M059J (cell line): ENCODE measurements at places on chromosomes 2 and 18.

- no peak for DNase-seq
These were observed 1341.5 kb upstream of the ACVR2A start for GRCh38 chr2:146503366-146503765.

DNA sequence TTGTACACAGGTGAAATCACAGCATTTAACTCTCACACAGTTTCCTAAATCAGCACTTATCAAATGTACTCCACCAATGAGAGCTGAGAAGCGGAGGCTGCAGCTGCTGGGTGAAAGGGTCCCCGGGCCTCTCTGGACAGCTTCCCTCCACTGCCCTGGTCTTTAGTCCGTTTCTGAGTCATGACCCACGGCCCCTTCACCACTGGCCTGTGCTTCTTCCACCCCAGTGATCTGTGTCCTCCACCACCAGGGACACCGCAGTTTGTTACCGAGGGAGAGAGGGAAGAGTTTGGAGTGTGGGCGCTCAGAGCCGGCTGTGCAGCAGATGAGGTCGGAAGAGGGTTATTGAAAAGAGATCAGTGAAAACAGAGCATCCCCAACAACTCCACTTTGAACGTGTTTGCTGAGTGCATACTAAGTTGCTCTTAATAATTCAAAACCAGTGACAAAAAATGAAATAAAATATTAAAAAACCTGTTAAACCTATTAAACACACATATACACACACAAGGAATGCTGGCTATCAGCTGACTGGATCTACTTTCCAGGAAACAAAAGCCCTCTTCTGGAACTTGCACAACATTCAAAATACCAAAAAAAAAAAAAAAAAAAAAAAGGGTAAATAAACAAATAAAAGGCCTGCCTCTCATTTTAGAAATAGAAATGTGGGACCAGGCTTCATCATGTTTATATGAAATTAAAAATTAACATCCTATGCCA is 54.1 kb downstream of the PXDN start:
- DNase-seq: no peak

DNA sequence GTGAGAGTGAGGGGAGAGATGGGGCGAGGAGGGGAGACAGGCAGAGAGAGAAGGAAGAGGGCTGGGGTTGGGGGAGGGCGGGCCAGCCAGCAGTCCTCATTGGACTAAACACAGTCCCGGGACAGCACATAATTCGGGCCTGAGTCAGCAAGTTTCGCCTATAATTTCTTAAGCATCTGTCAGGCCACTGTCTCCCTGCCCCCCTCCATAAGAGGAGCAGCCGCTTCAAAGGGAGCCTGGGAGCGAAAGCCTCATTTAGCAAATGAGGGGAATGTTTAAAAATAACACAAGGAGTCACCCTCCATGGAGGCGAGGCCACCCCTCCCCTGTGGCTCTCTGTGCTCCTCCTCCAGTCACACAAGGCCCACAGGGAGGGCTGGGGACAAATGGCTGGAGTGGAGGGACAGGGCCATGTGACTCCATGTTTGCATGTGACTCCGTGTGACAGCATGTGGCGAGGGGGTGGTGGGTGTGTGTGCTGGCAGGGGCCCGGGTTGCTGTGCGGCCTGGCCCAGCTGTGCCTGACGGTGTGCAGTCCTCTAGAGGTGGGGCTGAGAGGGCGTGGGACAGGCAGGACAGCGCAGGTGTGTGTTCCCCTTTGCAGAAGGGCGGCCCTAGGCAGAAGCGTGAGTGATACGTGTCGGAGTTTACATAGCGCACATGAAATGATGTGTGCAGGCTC is 162.4 kb downstream of the CELF4 start:
- DNase-seq: peak; percentile 96

DNA sequence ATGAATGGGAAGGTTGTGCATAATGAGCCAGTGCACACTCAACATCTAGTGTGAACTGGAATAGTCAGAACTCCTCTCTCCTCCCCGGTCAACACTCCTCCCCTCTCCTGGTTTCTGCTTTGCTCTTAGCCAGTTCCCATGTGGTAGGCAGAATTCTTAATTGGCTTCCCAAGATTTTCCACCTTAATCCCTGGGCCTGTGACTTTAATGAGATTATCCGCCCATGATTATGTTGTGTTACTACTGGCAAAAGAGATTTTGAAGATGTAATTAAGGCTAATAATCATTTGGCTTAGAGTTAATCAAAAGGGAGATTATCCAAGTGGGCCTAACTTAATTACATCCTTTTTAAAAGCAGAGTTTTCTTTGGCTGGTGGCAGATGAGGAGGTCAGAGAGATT is 34.2 kb upstream of the REV1 start:
- DNase-seq: no peak

GRCh38 chr2:56197816-56198215 is 14.0 kb downstream of the CCDC85A start:
- no peak for DNase-seq

DNA sequence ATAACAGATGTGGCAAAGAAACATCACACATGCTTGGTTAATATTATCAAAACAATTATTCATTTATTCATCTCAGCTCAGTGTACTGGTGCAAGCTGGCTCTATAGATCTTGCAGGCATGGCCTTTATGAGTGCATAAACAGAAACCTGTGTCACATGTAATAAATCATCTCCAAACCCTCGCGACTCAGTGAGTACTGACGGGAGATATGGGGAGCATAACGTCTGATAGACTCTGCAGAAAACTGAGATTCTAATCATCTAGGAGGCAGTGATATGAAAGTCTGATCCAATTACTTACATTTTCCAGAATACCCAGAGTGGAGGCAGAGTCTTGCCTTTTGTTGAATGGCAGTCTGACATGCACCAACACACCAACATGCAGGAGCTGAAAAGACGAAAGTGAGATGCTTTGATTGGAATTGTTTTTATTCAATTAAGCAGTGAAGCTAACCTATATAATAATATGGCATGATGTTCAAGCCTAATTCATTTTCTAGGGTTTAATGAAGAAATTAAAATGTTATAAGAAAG is 416.8 kb downstream of the RNF144A start:
- DNase-seq: no peak

DNA sequence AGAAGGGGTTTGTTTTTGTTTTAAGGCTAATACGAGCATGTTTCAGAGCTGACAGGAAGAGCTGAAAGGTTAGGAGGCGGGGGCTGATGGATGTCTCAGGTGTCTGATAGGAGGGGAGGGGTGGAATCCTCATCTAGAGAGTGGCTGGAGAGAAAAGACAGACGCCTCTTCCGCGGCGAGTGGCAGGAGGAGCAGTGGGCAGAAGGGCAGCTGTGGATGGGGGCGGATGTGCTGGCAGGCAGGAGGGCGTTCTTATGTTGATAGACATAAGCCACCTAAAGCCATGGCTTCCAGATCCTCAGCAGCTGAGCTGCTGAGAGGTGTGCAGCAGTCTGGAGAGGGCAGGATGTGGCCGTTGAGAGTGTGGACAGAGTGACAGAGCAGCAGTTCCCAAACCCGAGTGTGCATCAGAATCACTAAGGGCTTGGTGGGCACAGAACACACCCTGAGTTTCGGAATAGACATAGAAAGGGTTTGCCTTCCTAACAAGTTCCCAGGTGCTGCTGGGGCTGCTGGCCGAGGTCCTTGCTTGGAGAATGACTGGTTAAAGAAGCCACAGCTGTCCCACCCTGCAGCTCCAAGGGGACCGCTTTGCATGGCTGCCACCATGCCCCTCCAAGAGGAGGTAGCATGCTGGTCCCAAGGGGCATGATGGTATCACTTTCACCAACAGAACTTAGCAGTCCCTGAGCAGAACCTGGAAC is 3.0 kb upstream of the ITM2C start:
- DNase-seq: no peak

DNA sequence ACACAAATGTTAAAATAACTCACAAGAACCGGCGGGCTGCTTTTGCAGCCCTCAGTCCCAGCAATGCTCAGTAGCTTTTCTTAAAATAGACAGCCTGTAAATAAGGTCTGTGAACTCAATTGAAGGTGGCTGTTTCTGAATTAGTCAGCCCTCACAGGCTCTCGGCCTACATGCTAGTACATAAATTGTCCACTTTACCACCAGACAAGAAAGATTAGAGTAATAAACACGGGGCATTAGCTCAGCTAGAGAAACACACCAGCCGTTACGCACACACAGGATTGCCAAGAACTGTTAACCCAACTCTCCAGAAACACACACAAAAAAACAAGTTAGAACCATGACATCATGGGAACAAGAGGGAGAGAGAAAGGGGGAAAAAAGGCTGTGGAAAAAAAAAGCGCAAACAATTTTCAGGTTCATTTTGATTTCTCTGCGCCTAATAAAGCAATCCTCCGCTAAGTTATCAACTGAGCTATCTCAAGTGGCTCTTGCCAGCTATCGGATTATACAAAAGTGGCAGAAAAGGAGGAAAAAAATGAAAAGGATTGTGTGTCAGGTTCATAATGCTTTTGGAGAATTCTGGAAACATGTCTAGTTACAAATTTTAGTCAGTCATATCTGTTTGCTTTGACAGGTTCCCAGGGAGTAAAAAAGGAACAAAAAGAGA is 89.1 kb downstream of the ZEB2 start:
- no peak for DNase-seq

- peak; percentile 25 for DNase-seq
These were observed 46.6 kb downstream of the THUMPD2 start for GRCh38 chr2:39732482-39732881.

DNA sequence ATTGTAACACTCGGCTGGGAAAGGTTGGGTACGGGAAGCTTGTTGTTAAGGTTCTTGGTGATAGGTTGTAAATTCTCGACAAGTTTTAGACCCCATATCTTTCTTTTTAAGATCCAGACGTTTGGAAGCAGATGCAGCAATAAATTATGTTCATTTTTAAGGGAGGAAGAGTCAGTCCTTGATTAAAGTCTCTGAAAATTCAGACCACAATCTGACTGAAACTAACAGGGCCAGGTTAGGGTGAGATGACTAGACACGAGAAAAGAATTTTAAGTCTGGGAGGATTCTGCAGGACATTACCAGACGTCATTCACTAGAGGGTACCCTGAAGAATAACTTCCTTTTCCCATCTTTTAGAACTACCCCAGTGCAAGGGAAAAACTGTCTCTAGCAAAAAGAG is 16.1 kb downstream of the WIPF1 start:
- DNase-seq: no peak

DNA sequence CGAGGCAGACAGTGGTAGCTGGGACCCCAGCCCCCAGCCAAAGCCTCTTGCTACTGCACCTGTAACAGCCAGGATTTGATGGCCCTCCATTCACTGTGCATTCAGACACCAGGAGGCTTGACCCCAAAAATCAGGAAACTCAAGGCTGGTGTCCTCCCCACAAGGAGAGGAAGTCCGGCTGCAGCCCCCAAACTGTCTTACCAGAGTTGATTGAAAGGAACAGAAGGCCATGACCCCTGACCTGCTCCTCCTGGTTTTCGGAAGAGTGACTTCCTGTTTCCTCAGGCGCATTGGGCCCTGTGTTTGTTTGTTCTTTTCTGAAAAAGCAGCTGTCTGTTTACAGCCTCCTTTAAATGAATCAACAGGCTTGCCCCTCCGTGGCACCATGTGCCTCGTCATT is 111.6 kb downstream of the RNF144A start:
- DNase-seq: no peak

GRCh38 chr2:8171608-8172007 is 510.2 kb upstream of the ID2 start:
- no peak for DNase-seq

- DNase-seq: no peak
These were observed 18.7 kb downstream of the SS18 start for GRCh38 chr18:26071725-26072124.

GRCh38 chr2:132668987-132669907 is 758 bp downstream of the LYPD1 start:
- DNase-seq: peak; percentile 47

- DNase-seq: peak; percentile 81
These were observed 1.7 kb downstream of the ROCK2 start for GRCh38 chr2:11342551-11343367.

DNA sequence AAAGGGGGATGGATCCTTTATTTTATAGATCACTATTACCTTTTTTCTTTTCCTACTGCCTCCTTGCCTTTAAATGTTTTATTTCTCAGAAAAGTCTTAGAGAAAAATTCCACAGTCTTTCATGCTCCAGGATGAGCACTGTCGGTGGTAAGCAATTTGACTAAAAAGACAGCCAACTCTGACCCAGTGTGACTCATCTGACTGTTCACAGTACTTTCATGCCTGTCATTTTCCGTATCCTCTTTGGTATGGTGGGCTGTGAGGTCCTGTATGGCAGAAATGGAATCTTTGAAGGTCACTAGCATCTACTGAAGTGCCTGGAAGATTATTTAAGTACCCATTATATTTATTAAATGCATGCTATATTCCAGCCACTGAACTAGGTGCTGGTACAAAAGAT is 2.1 kb upstream of the RFTN2 start:
- peak; percentile 5 for DNase-seq

DNA sequence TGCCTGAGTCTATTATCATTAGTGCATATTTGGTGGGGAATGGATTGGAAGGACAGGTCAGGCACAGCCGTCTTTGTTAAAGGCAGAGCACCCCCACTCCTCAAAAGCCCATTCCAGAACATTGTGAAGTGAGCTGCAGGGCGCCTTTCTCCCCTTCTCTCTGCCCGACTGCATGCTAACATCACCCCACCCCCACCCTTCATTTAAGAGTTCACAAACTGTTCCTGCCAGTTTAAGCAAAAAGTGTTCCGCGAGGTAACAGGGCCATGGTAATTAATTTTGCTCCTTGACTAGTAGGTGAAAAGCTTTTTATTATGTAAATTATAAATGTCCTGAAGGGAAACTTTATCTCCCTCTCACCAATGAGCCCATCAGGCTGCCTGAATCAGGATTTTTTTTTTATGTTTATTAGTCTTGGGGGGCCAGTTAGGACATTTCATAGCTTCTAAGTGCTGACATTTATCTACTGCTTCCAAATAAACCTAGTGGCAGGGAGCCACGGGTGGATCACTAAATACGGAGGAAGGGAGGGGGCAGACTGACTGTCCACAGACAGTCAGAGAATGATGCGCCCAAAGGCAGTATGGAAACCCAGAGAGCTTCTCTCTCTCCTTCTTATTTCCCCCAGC is 99.4 kb downstream of the FTCDNL1 start:
- no peak for DNase-seq

DNA sequence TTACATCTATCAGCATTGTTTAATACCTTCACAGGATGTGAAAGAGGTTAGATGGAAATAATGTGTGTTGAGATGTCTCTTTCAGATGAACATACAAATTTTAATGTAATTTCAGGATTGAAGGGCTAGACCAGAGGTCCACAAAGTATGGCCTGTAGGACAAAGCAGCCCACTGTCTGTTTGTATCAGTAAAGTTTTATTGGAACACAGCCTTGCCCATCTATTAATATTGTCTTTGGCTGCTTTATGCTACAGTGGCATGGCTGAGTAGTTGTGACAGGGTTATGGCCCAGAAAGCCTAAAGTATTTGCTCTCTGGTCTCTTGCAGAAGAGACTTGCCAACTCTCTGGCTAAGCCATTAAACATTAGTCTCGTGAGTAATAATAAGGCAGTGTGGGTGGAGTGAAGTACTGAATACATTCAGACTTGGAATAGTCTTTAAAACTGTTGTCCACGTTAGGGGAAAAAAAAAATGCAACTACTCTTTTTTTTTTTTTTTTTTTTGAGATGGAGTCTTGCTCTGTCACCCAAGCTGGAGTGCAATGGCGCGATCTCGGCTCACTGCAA is 74.5 kb upstream of the NOSTRIN start:
- no peak for DNase-seq

GRCh38 chr2:188969236-188969635 is 4.9 kb upstream of the COL3A1 start:
- DNase-seq: peak; percentile 61

GRCh38 chr2:6834163-6834562 is 31.5 kb downstream of the CMPK2 start:
- no peak for DNase-seq

GRCh38 chr2:68426848-68427579 is 40.1 kb downstream of the FBXO48 start:
- peak; percentile 50 for DNase-seq
